ENCODE measurements at places on chromosomes 16 and 17. TPM values are rescaled to one million over a fixed set of nuclear protein-coding genes. Genes with fewer than 3 reads are reported as not detected.

The C17orf100 gene
- 0.63 TPM for total RNA-seq

The CDH16 gene
- total RNA-seq = not detected

The CCL13 gene
- not detected for total RNA-seq

The CIAO3 gene
- 20.0 TPM for total RNA-seq

- no peak for DNase-seq
Observed at GRCh38 chr16:19833176-19833575, 51.5 kb downstream of the GPRC5B start.

DNA sequence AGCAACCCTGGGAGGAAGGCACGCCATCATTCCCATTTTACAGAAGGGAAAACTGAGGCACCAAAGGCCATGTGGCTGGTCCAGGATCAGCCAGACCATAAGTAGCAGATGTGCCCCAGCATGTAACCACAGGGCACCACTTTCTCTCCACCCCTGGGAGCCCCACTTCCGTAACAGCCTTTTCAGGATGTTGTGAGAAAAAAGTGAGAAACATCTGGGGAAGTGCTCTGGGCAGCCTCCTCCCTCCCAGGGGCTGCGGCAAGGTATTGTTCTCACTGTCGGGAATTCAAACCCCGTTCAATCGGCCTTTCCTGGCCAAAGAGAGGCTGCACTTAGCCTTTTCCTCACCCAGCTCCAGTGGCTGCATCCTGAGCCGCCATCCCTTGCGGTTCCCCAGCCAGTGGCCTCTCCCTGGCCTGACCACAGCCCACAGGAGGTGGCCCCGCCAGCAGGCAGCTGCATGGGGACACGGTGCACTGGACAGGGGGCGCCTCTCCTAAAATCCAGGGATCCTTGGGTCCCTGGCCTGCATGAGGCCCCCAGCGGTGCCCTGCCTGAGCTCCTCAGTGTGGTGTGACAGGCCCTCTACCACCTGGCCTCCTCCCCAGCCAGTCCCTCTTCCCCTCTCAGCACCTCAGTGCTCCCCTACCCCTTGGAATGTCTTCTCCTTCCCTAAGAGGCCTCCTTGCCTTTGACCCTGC lies 5.7 kb upstream of the CDH5 start:
- no peak for DNase-seq

DNA sequence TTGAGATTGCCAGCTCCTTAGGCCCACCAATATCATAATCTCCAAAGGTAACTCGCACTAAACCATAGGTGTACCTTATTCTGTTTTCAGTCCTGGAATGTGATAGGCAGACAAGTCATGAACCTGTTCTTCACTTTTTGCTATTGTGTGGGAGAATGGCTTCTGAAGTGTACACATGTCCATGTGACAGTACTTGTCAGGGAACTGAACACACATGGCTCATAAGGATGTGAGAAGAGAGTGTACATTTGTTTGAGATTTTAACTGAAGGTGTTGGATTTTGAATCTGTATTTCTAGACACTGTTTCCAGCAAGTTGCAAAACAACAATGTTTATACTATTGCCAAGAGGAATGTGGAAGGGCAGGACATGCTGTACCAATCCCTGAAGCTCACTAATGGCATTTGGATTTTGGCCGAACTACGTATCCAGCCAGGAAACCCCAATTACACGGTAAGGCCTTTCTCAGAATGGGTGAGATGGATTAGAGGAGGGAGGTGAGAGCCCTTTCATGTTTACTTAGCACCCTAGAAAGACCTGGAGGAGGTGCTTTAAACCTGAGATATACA lies 14.5 kb upstream of the RASL10B start:
- DNase-seq = no peak

- DNase-seq = no peak
Observed at GRCh38 chr17:58520843-58521430, 6.5 kb upstream of the MTMR4 start.
